ENCODE measurements at places on chromosomes 2 and 18.

DNA sequence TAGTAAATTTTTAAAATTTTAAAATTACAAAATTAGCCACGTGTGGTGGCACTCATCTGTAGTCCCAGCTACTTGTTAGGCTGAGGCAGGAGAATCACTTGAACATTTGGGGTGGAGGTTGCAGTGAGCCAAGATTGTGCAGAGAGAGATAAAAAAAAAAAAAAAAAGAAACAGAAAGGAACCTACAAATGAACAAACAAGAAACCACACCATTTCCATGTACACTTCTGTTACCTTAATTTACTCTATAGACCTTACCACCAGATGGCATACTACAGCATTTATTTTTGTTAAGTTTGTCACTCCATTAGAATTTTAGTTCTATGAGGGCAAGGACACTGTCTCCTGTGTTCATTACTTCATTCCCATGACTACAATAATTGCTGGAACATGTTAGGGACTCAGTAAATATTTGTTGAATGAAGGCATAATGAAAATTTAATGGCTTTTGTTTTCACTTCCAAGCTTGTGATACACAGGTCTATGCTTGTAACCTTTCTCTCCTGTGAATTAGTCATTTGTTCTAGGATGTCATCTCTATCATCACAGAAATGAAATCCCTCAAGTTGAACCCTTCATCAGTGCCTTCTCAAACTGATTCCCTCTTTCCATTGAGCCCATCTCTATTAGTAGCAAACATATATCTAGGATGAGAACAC is 76.0 kb downstream of the ARHGAP15 start:
- DNase-seq, result no peak

GRCh38 chr2:112074506-112074905 is 19.4 kb downstream of the TMEM87B start:
- DNase-seq, result no peak

DNA sequence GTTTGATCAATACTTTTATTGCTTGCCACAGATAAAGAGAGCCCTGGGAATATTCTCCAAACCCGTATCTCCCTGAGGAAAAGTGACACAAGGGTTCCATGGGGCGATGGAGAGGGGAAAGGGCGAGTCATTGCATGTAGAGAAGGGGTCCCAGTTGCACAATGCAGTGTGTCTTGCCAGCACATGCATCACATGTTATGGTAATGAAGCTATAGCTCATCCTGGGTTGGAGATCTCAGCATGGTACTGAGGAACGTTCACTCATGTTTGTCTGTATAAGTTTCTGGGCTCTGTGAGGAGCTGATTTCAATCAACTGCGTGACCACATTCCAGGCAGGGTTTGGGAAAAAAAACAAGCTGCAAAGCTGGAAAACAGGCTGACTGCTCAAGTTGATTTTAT is 220.7 kb upstream of the MC4R start:
- no peak for DNase-seq

- no peak for DNase-seq
Observed at GRCh38 chr18:78771496-78772359, 207.9 kb upstream of the SALL3 start.

DNA sequence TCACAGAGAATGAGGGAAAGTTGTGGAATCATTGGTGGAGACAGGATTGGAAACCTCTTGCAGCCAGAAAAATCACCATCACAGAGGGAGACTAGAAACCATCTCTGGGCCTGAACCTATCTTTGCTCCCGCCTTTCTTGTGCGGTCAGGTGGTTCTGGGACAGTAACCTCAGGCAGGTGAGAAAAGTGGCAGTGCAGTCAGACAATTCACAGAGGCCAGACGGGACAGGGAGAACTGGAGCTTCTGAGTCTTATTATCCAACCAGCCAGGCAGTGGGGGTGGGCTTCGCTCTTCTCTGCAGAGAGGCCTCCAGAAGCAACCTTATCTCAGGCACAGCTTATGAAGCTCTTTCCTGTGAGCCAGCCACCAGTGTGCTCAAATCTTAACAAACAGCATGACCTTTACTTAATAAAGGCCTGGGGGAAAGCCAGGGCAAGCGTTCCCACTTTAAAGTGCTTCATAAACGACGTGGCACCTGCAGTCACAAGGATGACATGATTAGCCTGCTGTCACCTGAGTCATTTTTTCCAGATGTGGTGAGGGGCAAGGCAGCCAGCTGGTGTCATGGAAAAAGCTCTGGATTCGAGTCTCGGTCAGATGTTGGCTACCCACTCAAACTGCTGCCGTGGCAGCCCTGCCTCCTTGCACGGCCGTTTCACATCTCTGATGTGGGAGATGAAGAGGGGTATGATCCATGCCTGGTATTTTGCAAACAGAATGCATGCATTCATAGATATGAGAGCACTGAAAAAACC is 109.7 kb downstream of the B3GNT2 start:
- DNase-seq, result no peak

DNA sequence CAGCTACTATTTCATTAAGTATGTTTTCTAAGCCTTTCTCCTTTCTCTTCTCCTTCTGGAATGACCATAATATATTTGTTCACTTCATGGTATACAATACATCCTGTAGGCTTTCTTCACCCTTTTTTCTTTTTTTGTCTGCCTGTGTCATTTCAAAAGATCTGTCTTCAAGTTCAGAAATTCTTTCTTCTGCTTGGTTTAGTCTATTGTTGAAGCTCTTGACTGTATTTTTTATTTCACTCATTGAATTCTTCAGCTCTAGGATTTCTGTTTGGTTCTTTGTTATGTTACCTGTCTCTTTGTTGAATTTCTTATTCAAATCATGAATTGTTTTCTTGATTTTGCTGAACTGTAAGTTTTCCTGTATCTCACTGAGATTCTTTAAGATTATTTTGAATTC is 109.9 kb downstream of the TMEM131 start:
- no peak for DNase-seq

DNA sequence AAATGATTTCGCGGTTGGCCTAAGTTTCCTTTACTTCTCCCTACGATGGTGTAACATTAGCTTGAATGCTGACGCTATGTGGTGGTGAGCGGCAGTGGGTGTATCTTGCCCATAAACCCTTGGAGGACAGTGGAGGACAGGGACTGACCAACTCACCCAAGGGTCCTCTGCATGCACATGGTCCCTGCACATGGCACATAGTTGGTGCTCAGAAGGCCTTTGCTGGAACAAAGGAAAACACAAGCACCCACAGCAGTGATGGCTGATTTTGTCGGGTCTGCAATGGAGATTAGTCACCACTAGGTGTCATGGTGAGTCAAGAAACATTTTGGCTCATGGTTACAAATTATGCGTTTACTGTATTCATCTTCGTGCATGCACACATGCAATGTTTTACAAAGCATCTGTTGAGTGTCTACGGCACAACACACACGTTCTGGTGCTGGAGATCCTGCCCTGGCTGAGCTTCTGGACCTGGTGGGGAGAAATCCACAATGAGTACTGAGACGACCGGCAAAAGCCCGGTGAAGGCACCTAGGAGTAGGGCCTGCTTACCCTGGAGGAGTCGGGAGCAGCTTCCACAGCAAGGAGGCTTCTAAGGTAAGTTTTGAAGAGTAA is 44.0 kb downstream of the PDCL3 start:
- no peak for DNase-seq

DNA sequence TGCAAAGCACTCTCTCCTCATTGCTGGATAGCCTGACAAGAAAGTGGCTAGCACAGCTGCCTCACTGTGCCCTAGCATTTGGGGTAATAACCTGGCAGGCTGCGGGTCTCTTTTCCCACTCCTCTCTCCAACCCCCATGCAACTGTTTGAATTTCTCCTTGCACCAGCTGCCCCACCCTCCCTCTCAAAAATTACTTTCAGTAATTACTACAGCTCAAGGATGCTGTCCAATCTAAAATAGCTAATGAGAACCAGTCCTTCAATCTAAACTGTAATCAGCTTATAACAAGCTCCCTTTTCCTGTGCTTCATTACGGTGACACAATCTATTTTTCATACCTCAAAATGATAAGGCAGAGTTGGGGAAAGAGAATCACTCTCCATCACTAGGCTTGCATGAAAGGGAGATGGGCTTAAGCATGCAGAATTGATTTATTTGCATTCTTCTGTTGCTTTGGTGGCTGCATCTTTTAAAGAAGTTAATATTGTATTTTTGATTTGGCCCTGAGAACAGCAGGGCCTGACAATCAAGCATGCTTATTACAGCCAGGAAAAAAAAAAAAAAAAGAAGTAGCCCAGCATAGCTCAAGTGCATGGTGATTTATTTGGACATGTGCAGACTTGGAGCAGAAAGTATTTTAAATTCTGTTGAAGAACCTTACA is 881.8 kb downstream of the SLC4A3 start:
- no peak for DNase-seq

DNA sequence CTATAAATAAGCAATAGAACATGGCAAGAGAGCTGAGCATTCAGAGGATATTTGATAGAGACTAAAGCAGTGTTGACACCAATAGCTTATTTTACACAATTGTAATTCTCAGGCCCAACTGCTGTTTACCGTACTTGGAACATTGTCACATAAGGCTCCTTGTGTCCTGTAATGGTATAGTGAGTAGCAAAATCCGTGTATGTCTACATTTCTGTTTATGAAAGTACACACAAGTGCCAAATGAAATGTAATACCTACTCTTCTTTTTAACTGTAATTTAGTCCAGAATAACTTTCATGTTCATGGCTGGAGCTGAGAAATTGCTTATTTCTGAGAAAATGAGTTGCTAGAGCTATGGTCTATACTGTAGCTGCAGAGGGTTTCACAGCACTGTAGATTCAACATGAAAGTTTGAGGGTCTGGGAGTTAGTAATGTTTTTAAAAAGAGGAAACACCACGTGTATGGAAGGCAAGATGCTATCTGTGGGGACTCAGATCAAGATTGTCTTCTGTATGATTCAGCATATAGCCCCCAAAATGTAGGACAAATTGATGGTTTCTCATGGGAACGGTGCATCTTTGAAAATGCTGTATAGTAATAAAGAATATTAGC is 110.2 kb upstream of the NOSTRIN start:
- no peak for DNase-seq

- DNase-seq, result no peak
Observed at GRCh38 chr18:22340331-22340730, 77.4 kb downstream of the CTAGE1 start.

DNA sequence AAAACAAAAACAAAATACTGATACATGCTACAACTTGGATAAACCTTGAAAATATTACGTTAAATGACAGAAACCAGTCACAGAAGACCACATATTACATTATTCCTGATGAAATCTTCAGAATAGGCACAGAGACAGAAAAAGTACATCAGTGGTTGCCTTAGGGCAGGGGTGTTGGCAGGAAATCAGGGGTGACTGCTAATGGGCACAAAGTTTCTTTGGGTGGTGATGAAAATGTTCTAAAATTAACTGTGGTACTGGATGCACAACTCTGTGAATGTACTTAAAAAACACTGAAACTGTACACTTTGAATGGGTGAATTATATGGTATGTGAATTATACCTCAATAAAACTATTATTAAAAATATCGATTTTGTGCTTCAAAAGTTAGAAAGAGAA is 16.6 kb downstream of the NCKAP1 start:
- DNase-seq, result no peak

- no peak for DNase-seq
Observed at GRCh38 chr18:47754311-47755101, 176.0 kb downstream of the SMAD2 start.

GRCh38 chr2:98793897-98794830 is 63.2 kb upstream of the MGAT4A start:
- no peak for DNase-seq

DNA sequence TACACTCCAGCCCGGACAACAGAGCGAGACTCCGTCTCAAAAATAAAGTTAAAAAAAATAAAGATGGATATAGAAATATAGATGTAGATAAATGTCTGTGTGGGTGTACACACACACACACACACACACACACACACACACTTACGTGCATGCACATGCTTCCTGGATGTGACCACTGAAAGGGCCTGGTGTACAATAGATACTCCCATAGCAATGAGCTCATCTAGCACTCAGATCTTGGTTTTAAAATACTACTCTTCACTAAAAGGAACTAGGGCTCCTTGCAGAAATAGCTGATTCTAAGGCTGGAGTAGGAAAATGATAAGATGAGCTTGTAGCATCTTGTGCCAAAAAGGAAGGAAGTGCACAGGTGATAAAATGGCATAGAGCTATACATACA is 39.1 kb downstream of the ROCK2 start:
- DNase-seq, result no peak

- DNase-seq, result no peak
Observed at GRCh38 chr2:197850882-197851450, 46.6 kb downstream of the PLCL1 start.

GRCh38 chr2:101173707-101174295 is 22.6 kb upstream of the TBC1D8 start:
- DNase-seq, result no peak

DNA sequence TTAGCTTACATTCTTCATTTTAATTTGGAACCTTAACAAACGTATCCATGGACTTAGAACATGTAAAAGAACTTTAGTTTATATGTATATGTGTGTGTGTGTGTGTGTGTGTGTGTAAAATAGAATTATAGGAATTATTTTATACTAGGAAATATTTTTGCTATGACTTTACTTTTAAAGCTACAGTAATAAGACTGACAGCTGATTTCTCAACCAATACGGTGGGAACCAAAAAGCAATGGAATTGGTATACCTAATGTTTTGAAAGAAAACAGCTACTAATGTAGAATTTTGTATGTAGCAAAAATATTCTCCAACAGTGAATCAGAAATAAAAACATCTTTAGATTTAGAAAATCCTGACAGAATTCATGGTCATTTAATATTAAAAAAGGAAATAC is 146.5 kb upstream of the ARL4C start:
- DNase-seq, result no peak

DNA sequence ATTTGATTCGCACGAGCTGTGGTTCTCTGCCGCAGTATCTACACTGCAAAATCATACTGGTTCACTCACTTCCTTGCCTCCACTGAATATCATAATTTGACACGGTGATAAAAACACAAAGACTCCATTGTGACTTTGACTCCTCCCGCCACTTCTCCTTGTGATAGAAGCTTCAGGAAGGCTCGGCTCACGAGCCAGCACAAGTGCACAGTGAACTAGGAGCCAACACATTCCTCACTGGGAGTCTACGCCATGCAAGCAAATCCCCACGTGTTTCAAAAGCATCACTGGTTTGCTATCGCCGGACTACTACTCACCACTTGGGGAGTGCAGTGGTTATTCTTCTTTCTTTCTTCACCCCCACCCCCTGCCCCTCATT is 293.3 kb upstream of the PARD3B start:
- DNase-seq, result no peak

DNA sequence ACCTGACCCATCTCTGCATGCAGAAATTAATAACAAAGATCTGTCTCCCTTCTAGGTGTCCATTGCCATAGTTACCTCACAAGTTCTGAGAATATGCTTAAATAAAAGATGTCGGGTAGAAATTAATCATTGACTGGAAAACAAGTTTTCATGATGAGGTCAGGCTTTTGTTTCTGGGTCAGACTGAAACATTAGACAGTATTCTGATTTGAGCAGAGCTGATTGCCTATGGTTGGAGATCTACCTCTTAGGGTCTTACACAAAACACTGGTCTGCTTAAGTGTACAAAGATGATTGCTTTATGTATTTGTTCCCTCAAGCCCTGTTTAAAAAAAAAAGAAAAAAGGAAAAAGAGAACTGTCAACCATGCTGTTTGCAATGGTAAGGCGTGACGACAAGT is 956.4 kb downstream of the CPS1 start:
- no peak for DNase-seq

- no peak for DNase-seq
Observed at GRCh38 chr18:49625021-49625691, 63.3 kb downstream of the LIPG start.

- no peak for DNase-seq
Observed at GRCh38 chr2:33316328-33316727, 160.1 kb upstream of the RASGRP3 start.

- no peak for DNase-seq
Observed at GRCh38 chr2:136204971-136205370, 87.0 kb upstream of the CXCR4 start.

Data from femur (tissue), 1 donor.